SK-N-DZ (cell line): ENCODE measurements at places on chromosomes 6 and 20.

- no peak for DNase-seq
Measured at GRCh38 chr20:34269996-34270627, 28.9 kb downstream of the ASIP start.

DNA sequence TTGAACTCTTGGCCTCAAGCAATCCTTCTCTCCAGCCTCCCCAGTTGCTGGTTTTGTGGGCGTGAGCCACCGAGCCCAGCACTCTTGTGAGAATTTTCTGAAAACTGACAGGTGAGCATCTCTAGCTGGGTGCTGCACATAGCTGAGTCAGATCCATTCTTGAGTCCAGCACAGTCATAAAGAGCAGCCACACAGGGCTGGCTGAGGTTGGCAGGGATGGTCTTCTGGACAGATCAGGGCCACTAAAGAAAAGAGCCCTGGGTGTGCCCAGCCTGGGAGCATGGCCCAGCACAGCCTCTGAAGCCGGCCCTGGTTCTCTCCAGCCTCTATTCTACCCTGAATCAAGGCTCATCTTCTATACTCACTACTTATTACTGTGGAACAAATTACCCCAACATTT lies 11.5 kb downstream of the DLGAP4 start:
- no peak for DNase-seq

- DNase-seq = no peak
Measured at GRCh38 chr20:45282700-45283550, 23.7 kb upstream of the RBPJL start.

DNA sequence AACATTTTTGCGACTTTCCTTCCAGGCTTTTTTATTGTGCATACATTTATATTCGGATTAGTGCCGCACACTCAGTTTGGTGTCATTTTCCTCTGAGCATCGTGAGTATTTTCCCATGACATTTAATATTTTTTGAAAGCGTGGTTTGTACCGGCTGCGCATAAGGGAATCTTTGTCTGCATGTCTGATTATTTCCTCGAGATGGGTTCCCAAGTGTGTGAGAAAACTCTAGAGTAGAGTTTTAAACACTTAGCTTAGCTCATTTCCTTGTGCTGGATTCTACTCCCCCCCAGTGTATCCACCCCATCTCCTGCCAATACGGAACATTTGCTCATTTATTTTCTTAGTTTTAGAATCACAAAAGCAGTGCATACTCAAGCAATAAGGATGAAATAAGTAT lies 94.3 kb downstream of the CDC5L start:
- DNase-seq = no peak

DNA sequence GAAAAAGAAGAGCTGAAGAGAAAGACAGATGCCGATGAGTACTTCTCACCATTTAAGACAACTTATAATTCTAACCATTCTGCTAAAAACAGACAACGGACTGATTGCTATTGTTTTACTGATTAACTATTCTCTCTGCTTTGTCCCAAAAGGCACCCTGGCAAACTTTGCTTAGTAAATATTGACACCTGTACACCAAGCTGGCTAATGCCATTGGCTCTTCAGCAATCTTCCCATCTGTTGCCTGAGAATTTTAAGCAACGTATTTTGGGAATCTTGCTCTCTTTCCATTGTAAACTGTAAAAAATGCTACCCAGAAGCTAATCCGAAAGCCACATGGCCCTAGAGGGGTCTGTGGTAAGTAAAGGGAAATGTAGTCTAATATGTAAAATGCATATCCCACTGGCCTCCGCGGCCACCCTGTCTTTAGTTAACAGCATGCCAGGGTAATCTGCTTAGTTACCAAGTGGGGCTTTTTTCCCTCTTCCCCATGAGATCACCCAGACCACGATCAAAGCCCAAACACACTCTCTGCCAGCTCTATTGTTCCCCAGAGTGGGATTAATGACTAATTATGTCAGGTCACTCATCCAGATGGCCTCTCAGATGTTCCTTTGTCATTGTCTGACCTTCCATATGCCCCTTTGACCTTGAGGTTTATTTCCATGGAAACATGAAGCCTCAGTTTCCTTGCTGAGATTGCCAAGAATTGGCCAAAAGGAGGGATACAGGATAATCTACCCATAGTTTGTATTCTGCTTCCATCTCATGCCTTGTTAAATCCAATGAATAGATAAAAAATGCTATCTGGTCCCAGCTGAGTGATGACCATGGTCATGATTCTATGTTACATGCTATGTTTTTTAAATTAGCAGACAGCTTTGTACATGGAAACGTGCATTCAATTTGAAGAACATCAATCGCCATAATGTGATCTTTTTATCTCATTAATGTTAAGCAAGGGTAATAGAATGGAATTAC lies 216.4 kb upstream of the MCHR2 start:
- no peak for DNase-seq
